Parietal lobe (tissue), 2 donors: ENCODE measurements at places on chromosomes 1 and 21. TPM values are rescaled to one million over a fixed set of nuclear protein-coding genes. Genes with fewer than 3 reads are reported as not detected.

The SPATA1 gene
- total RNA-seq = 0.63 TPM

The CHRM3 gene
- 71.1 TPM for total RNA-seq

The COL9A2 gene
- 14.7 TPM for total RNA-seq

The ATP1A4 gene
- total RNA-seq = 0.31 TPM

The PRDX6 gene
- 35.1 TPM for total RNA-seq

The NUDT4B gene
- total RNA-seq = 10.3 TPM

The CDA gene
- total RNA-seq = not detected

The CLDN19 gene
- not detected for total RNA-seq

The TMEM9 gene
- total RNA-seq = 52.9 TPM

The CCDC27 gene
- total RNA-seq = not detected

The NBPF6 gene
- total RNA-seq = not detected

The CERS2 gene
- total RNA-seq = 36.0 TPM
